ENCODE measurements at places on chromosomes 7 and 10.

GRCh38 chr7:158049271-158049670, 538.4 kb downstream of the PTPRN2 start:
- DNase-seq = no peak

GRCh38 chr7:151342102-151342646, 562 bp downstream of the NUB1 start:
- DNase-seq = peak; percentile 38

GRCh38 chr10:61061923-61062504, 118.0 kb upstream of the RHOBTB1 start:
- DNase-seq = no peak

- DNase-seq = no peak
Observed at GRCh38 chr10:15188603-15189002, 20.1 kb upstream of the NMT2 start.

- DNase-seq = no peak
Observed at GRCh38 chr7:99258501-99258900, 14.1 kb upstream of the MYH16 start.

DNA sequence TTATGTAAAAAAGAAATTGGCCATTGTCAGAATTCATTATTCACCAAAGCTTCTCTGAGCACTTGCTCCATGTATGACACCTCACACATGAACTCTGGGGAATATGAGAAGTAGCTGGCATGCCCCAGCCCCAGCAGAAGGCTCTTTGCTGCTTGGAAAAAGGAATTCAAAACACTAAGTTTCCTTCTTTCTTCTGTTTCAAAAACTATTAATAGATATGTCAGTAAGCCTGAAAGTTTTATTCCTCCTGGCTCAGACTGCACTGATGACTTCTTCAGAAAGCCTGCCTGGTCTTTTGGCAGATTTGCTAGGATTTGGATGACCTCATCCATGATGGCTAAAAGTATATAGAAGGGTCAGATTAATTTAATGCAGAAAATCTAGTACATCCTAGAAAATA, 511.0 kb downstream of the GFRA1 start:
- DNase-seq = no peak

GRCh38 chr7:132394283-132395198, 181.7 kb downstream of the PLXNA4 start:
- DNase-seq = no peak

DNA sequence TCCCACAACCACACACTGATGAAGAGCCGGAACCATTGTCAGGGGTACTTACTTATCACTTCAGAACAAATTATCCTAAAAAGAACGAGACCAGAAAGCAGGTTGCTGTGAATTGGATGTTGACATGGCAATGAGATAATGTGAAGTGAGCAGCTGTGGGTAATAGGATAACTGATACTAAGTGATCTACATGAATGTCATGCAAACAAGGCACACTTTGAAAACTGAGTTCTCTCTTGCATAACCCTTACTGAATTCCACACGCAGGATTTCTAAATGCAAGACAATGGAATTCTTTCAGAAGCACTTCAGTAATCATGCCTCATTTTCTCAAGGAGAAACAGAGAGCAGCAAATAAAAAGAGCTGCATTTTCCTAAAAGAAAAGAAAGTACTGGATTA, 242.5 kb upstream of the TMEM229A start:
- DNase-seq = no peak

- no peak for DNase-seq
Observed at GRCh38 chr7:42214060-42214679, 22.8 kb downstream of the GLI3 start.

DNA sequence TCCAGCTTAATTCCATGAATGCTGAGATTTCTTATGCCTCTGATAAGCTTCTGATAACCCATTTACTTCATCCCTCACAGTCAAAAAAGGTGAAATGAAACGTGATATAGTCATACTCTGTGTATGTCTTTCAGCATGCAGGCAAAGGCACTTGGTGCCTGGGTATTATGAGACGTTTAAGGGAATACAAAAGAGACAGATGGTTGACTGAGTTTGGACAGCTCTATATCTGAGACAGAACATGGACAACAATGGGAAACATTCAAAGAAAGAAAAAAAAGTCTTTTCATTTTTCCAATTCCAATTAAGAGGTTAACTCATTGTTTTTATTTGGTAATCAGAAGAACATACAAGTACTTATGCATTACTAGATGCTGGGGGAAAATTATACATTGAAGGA, 96.2 kb downstream of the PPP1R17 start:
- DNase-seq = no peak

GRCh38 chr10:70432101-70432500, 9.4 kb downstream of the NODAL start:
- DNase-seq = peak; percentile 62

GRCh38 chr10:5147981-5148677, 36.8 kb downstream of the AKR1C8 start:
- DNase-seq = no peak

DNA sequence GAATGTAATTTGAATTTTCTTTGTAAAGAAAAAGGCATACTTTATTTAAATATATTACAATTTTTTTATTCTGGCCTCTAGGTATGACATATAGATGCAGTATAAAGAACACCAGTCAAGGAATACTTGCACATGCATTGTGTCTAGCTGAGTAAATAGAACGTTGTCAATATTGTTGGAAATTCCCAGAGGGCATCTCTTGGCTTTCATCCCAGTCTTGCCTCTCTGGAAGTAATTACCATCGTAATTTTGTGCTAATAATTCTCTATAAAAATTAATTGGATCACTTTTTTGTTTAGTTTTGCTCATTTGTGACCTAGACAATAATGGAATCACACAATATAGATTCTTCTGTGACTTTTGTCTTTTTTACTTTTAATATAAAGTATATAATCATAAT, 1052.3 kb upstream of the CELF2 start:
- DNase-seq = no peak

DNA sequence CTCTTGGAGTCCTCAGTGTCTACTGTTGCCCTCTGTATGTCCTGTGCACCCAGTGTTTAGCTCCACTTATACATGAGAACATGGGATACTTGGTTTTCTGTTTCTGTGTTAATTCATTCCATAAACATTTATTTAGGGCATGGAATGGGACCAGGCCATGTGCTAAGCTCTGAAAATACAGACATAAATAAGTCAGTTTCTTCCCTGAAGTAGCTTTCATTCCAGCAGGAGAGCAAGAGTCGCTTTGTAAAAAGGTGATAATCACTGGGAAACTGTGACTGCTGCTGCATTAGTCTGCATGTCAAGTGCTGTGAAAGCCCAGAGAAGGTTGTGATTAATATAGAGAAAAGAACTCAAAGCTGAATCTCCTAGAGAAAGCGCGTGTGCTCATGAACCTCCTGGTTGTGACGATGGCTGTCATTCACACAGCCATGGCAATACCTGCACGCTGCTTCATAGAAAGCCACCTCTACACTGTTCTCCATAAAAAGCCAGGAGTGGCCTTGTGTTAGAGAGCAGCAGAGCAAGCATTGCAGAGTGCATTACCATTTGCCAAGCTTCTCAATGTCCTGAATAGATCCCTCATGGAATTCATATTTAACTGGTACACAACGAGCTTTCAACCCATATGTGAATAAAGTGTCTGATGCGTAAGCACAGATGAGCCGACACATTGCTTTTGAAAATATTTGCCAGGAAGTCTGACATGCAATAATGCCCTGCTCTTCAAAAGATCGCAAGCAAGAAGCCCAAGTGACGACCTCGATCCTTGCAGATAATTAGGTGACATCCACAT, 30.6 kb upstream of the PITRM1 start:
- no peak for DNase-seq

DNA sequence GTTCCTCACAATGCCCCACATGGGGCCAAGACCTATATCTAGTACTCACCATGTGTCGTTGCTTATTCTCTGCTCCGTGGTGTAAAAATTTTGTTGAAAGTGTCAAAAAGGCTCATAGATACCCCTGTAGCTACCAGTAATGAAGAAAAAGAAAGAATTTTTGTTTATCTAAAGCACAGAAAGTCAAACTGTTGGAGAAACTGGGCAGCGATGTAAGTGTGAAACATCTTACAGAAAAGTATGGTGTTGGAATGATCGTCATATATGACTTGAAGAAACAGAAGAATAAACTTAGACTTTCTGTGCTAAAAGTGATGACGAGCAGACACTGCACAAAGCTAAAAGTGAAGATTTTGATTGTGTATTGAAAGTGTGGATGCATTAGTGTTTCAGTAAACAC, 626.6 kb upstream of the GHITM start:
- DNase-seq = no peak

- DNase-seq = no peak
Observed at GRCh38 chr10:109898007-109898406, 25.3 kb downstream of the XPNPEP1 start.

- DNase-seq = no peak
Observed at GRCh38 chr10:3141351-3142005, 31.1 kb downstream of the PITRM1 start.

DNA sequence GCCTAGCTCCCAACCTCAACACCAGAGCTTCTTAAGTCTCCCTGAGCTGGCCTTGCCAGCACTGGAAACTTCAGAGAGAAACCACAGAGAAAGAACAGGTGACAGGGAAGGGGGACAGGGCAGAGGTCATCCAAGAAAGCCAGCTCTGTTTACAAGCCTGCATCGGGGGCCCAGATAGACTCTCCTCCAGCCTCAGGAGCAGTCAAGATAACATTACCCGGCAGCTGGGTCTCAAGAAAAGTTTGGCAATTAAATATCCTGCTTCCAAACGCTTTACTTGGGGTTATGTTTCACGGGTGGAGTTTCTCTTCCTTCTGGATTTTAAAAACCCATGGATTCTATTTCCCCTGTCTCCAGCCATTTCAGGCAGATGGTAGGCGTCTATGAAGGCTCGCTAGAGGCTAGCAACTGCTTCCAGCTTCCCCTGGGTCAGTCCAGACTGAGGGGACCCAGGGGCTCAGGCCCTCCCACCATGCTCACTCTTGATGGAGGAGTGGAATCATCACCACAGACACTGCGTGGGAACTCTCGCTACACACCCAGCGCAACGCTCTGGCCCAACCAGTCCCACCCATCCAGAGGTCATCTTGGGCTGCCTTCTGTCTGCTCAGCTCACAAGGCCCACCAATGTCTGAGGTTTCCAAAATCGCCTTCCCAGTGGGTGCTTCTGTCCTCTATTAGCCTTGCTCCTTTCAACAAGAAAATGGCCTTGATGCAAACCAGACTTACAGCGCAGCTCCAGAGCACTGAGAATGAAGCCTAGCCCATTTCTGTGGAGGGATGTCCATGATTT, 48.8 kb downstream of the SH3PXD2A start:
- no peak for DNase-seq

GRCh38 chr7:29149036-29149435, 2.7 kb upstream of the CPVL start:
- DNase-seq = no peak

- peak; percentile 7 for DNase-seq
Observed at GRCh38 chr10:71088054-71088453, 124.3 kb upstream of the UNC5B start.

DNA sequence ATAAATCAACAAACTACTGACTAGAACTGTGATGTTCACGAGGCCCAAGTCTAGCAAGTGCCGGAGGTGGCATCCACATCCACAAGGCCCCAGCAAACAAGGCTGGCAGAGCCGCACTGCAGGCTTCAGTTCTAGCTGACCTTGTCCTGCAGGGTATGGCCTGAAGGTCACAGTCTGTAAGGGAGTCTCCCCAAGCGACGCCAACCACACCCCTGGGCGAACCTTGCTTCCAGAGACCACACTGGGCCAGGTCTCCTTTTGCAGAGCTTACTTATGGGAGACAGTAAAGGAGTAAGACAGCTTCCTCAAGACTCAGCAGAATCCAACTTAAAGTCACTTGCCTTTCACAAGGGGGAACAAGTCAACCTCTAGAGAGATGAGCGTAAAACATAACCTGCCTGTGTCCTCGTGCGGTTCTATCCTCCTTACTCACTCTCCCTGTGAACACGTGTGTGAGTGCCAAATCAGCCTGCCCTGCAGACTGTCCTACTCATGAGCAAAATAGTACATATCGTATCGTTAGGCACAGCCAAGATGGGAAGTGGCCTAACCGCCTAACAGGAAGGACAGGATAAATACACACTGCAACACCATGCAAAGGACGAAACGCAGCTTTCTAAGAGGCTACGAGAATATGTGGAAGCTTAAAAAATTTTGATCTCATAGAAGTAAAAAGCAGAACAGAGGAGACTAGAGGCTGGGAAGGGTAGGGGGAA, 22.7 kb downstream of the FAM53B start:
- no peak for DNase-seq

GRCh38 chr10:57605948-57606485, 661.7 kb downstream of the IPMK start:
- DNase-seq = no peak

DNA sequence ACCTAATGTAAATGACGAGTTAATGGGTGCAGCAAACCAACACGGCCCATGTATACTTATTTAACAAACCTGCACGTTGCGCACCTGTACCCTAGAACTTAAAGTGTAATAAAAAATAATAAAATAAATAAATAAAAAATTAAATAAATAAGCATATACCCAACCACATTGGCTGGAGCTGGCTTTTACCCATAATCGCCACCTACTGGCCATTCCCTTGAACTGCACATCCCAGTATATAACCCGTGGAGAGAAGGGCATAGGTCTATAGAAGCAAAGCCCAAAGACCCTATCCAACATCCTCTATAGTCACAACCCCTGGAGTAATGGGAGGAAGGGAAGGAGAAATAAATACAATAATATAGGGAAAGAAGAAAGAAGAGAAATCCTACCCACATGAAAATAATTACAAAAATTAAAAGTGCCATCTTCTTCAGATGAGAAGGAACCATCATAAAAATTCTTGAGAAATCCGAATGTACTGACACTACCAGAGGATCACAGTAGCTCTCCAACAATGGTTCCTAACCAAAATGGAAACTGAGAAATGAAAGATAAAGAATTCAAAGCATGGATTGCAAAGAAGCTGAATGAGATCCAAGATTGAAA, 65.6 kb downstream of the TWIST1 start:
- peak; percentile 37 for DNase-seq

GRCh38 chr7:46682836-46683624, 762.0 kb upstream of the IGFBP3 start:
- no peak for DNase-seq

- no peak for DNase-seq
Observed at GRCh38 chr10:59075576-59075975, 100.9 kb upstream of the PHYHIPL start.

DNA sequence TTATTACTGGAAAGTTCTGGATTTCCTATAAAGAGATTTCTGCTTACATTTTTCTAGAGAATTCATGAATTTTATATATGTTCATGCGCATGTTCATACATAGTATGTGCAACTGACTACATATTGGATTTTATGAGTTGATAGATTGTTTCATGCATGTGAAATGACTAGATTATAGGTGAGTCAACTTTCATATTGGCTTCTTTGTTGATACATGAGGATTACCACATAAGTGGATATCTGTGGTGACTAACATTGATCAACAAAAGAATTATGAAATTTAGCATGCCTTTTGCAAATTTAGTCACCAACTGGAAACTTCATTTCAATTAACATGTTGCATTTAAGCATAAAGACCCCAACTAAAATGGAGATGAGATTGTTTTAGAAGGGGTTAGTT, 99.0 kb downstream of the GNAT3 start:
- no peak for DNase-seq

All from stomach (tissue), 19 donors.